ENCODE measurements at places on chromosomes 16 and 17.

DNA sequence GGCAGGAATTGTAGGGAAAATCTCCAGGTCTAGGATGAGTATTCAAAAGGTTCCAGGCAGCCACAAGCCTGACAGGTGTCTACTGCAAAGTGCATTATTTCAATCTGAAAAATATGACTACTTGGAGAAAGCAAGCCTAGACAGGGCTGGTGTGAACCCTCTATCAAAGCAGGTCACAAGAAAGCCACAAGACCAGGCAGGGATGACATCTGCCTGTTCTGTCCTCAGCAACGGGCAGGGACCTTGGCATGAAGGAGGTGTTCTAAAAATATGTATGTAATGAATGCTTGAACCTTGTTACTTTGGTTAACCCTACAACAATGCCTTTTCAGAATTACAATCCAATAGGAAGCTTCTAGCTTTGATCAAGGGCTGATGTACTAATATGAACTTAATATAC is 1.2 kb upstream of the COX6A2 start:
- no peak for DNase-seq

DNA sequence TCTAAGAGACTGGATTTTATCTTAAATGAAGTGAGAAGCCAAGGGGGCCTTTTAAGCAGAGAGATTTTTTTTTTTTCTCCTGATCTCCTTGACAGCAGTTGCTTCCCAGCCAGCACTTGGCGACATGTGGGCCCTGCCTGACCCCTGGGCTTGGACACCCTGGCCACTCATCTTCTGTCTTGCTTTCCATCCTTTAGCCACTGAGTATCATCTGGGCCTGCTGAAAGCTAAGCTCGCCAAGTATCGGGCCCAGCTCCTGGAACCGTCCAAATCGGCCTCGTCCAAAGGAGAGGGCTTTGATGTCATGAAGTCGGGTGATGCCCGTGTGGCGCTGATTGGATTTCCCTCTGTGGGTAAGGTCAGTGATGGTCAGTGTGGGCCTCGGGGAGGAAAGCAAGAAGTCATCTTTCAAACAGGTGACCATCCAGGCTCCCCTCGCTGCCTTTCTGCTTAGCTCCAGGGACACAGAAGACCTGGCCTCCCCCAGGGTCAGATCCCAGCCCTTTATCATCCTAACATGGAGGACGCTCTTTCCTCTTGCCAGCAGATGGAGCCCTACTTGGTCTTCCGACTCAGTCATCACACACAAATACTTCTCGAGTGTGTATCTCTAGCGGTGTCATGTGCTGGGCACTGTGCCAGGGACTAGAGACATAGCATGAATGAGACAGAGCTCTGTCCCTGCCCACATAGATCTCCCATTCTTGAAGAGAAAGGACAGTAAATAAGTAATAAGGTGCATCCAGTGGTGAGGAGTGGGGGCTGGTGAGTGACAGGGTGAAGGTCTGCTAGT is 6.1 kb downstream of the DRG2 start:
- DNase-seq: peak; percentile 80

DNA sequence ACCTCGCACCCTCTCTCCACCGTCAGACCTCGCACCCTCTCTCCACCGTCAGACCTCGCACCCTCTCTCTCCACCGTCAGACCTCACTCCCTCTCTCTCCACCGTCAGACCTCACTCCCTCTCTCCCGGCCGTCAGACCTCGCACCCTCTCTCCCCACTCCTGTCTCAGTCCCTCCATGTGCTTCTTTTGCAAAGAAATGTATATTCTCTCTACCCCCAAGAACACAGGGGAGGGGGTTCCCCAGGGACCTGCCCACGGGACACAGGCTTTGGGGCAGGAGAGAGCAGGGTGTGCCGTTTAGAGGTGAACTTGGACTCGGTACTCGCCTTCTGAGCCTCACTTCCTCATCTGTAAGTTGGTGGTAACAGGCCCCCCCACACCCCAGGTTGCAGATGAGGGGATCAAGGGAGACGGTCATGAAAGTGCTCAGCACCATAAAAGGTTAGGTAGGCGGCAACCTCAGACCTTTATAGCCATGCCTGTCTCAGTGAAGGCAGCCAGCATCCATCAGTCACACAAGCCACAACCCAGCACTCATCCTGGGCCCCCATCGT is 63.7 kb downstream of the RPH3AL start:
- no peak for DNase-seq

GRCh38 chr16:2392025-2392424 is 37.2 kb upstream of the CCNF start:
- no peak for DNase-seq

- DNase-seq: peak; percentile 73
Measured at GRCh38 chr16:81451753-81452680, 7.4 kb downstream of the CMIP start.

DNA sequence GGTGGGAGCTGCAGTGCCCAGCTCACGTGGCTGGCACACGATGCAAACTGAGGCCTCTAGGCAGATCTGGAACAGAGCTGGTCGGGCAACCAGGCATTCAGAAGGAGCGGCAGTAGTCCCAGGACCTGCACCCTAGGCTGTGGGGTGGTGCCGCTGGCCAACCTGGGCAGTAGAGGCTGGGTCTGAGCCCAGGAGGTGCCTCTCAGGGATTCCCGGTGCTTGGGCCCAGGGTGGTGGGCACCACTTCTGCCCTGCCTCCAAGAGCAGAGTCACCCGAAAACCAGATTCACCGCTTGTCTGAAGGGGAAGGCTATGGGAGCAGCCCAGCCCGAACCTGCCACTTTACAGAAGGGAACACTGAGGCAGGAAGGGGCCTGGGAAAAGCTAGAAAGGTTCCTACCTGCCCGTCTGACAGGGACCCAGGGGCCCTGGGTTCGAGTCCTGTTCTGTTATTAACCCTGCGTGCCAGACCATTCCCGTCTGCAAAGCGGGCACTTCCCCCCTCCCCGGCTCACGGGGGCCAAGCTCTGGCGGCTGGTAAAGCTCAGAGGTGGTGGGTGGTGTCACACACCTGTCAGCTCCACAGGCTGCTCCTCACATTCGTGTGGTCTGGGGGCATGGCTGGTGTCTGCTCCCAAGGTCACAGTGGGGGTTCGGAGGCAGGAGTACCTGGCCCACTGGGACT is 16.9 kb downstream of the GLIS2 start:
- DNase-seq: no peak

GRCh38 chr17:41457676-41458075 is 9.5 kb downstream of the KRT32 start:
- no peak for DNase-seq

- DNase-seq: peak; percentile 58
Measured at GRCh38 chr17:15479703-15480102, 12.3 kb upstream of the CDRT4 start.

DNA sequence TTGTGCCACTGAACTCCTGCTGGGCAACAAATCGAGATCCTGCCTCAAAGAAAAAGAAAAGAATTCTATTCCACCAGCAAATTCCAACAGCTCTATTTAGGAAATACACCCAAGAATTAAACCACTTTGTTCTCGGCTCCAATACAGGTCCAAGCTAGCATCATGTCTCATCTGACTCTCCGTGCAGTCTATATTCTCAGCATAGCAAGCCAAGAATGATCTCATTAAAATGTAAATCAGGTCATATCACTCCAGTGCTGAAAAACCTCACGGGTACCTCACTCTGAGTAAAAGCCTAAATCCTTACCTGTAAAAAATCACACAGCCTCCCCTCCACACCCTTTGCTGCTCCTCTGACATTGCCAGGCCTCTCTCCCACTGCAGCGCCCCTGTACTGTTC is 23.9 kb downstream of the UBE2G1 start:
- no peak for DNase-seq

DNA sequence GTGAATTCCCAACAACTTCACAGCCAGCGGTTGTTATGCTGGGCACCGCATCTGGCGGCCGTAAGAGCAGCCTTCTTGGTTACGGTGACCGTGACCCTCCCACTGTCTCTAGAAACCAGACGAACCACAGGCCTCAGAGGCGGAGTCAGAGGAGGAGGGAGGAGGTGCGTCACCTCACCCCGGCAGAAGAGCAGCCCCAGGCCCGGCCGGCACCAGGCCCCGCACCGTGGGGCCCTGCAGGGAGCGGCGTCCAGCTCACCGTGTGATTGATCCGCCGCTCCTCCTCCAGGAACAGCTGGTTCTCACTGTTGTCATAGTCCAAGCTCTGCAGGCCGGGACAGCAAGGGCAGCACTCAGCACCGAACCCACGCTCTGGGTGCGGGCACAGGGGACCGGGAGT is 13.7 kb downstream of the CLCN7 start:
- DNase-seq: no peak

DNA sequence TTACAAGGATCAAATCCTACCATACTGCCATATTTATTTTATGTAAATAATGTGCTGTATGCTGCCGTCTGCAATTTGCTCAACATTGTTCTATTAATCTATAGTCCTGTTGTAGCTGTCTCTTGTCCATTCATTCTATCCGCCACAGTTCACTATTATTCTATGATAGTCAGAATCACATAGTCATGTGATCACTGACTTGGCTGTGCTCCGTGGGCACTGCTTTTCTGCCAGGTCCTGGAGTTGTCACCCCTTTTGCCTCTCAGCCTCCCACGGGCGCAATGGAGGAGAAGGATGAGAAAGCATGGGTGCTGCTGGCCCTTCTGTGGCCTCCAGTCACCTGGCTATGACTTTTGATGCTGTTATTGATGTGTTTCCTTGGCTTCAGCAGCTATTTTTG is 37.3 kb upstream of the ANKFY1 start:
- DNase-seq: no peak

Data from kidney tubule cell (primary cell).